ENCODE measurements at places on chromosomes 6 and 20.

DNA sequence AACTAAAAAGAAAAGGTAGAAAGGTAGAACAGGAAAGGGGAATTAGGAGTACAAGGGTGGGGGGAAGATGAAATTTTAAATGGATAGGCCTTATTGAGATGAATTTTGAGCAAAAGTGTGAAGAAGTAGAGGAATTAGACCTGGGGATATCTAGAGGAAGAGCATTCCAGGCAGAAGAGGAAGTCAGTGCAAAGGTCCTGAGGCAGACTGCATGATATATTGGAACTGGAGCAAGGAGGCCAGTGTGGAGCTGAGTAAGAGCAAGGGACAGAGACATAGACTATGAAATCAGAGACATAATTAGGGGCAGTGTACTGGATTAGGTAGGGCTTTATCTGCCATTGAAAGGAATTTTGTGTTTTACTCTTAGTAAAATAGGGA is 40.4 kb downstream of the MAPK14 start:
- no peak for DNase-seq

GRCh38 chr20:5751856-5752255 is 1.7 kb downstream of the SHLD1 start:
- no peak for DNase-seq

- DNase-seq = no peak
Measured at GRCh38 chr6:15630202-15630601, 32.6 kb downstream of the DTNBP1 start.

GRCh38 chr6:13453771-13454251 is 33.6 kb downstream of the GFOD1 start:
- no peak for DNase-seq

GRCh38 chr20:8990770-8991169 is 78.1 kb upstream of the PLCB4 start:
- no peak for DNase-seq

DNA sequence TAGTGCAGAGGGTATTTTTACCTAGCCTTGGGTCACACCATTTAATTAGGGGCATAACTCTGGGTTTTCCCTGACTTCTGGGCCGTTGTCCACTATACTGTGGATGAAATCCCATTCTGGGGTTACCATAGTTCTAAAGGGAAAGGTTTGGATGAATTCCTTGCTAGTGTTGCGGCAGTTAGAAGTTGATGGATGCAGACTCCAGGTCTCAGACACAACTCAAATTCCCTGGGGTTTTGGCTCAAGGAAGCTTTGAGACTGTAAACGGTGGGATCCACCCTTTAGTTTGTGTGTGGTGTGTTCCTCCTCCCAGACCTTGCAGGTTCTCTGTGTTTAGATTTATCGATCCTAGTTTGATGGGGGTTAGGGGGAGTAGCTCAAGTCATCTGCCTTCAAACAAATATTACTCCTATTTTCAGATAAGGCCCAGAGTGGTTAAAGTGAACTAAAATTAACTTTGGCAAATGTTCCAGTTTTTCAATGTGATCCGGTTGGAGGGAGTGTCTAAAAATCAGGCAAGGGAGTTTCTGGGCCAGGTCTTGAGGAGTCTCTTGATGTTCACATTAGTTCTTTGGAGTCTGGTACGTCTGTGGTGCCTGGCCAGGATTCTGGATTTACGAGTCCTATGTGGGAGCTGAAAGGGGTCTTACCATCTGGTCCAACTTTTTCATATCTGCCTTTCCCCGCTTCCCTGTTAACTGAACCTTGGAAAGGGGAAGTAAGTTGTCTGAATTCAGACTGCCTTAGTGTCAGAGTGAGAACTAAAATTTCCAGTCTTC is 1.5 kb downstream of the RALY start:
- no peak for DNase-seq

- DNase-seq = no peak
Measured at GRCh38 chr6:169654598-169655391, 47.0 kb downstream of the WDR27 start.

GRCh38 chr6:144416244-144416643 is 131.1 kb downstream of the UTRN start:
- no peak for DNase-seq

DNA sequence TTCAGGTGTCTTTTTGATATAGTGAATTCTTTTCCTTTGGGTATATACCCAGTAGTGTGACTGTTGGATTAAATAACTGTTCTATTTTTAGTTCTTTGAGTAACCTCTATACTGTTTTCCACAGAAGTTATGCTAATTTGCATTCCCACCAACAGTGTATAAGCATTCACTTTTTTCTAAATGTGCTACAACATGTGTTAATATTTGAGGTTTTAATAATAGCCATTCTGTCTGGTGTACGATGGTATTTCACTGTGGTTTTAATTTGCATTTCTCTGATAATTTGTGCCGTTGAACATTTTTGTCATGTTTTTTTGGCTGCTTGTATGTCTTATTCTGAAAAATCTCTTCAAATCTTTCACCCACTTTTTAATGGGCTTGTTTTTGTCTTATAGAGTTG is 563.5 kb downstream of the GRIK2 start:
- no peak for DNase-seq

GRCh38 chr20:53839423-53840176 is 230.8 kb downstream of the BCAS1 start:
- DNase-seq = peak; percentile 42

DNA sequence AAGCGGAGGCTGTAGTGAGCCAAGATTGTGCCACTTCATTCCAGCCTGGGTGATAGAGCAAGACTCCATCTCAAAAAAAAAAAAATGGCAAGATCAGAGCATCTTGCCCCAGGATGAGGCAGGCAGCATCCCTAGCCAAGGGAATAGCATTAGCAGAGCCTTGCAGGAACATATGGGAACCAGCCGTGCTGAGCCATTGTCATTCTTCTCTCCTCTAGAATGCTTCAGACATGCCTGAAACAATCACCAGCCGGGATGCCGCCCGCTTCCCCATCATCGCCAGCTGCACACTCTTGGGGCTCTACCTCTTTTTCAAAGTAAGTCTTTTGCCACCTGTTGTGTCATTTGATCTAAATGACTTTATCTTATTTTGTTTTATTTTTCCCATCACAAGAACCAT is 13.0 kb downstream of the HM13 start:
- no peak for DNase-seq

GRCh38 chr6:161736326-161736725 is 462.5 kb upstream of the AGPAT4 start:
- DNase-seq = no peak

DNA sequence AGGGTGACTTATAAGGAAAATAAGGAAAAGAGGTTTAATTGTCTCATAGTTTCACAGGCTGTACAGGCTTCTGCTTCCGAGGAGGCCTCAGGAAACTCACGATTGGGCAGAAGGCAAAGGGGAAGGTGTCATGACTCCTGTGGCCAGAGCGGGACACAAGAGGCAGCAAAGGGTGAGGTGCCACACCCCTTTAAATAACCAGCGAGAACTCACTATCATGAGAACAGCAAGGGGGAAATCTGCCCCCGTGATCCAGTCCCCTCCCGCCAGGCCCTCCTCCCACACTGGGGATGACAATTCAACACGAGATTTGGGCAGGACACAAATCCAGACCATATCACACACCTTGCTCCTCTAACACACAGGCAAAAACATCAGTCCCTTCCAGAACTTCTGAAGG is 254.0 kb downstream of the DLL1 start:
- DNase-seq = no peak

DNA sequence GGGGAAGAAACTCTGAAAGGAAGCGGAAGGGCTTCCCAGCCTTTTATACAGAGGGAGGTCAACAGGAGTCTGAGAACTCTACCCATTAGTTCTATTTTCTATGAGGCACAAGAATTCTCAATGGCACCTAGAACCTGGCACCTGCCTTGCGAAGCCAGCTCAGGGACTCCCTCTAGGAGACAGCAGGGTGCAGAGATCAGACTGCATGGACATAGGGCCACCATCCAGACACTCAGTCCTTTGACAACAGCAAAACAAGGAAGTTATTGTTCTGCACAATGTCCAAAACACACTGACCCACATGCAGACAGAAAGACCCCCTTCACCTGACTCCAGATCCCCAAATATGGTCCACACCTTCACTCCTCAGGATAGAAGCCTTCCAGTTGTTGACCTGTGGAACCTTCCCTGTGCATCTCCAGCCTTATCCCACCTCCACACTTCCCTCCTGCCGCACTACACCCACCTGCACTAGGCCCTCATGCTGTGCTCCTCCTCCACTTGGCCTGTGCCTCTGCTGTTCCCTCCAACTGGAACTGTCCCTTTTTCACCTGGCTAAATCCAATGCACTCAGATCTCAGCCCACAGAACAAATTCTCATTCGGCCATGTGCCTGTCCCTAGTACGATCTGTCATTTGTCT is 27.8 kb downstream of the ACSS1 start:
- no peak for DNase-seq

GRCh38 chr6:85975957-85976356 is 333.3 kb upstream of the SYNCRIP start:
- no peak for DNase-seq

DNA sequence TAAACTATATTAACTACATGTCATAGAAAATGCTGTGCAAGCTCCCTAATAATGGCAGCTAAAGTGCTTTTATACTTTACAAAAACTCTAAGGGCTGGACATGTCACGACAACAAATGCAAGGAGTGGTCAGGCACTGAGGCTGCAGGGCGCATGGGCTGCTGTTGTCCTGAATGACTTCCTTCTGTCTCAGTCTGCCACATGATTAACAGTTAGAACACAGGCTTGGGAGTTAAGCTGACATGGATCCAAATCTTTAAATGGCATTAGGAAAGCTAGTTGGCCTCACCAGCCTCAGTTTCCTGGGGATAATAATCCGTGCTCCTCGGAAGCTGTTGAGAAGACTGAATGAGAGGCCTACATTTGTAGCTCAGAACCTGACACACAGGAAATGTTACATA is 57.4 kb downstream of the PREP start:
- DNase-seq = no peak

GRCh38 chr6:54860739-54861138 is 14.2 kb downstream of the FAM83B start:
- DNase-seq = no peak

DNA sequence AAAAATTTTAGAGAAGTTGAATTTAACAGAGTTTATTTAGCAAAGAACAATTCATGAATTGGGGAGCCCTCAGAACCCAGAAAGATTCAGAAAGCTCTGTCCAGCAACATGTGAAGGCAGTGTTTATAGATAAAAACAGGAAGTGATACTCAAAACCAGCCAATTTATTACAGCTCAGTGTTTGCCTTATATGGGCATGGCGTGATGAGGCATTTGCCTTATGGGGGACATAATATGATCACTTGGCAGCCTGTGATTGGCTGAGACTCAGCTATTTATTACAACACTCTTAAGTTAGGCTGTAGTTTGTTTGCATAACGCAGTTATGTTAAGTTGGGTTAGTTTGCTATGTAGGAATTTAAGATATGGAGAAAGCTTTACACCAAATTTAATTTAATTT is 11.5 kb downstream of the HLA-DPA1 start:
- DNase-seq = no peak

- no peak for DNase-seq
Measured at GRCh38 chr6:69958978-69959377, 92.6 kb downstream of the COL19A1 start.

DNA sequence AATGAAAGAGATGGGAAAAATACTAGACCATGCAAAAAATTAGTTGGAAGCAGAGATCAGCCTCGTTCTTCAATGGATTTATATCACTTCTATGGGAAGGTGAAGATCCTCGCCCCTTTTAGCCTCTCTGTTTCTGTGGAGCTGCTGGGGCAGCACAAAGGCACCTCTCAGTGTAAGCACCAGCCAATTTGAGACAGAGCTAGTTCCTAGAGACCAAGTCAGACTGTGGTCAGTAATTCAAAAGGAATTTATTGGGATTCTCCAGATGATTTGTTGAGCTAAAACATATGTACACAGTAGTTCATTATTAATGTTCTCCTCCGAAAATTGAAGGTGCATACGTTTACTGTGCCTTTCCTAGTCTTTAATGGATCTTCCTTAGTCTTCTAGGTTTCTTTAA is 42.4 kb downstream of the SCGN start:
- no peak for DNase-seq

- DNase-seq = no peak
Measured at GRCh38 chr6:44949596-44950201, 378.4 kb upstream of the RUNX2 start.

GRCh38 chr20:16147916-16148315 is 425.3 kb downstream of the KIF16B start:
- DNase-seq = no peak

DNA sequence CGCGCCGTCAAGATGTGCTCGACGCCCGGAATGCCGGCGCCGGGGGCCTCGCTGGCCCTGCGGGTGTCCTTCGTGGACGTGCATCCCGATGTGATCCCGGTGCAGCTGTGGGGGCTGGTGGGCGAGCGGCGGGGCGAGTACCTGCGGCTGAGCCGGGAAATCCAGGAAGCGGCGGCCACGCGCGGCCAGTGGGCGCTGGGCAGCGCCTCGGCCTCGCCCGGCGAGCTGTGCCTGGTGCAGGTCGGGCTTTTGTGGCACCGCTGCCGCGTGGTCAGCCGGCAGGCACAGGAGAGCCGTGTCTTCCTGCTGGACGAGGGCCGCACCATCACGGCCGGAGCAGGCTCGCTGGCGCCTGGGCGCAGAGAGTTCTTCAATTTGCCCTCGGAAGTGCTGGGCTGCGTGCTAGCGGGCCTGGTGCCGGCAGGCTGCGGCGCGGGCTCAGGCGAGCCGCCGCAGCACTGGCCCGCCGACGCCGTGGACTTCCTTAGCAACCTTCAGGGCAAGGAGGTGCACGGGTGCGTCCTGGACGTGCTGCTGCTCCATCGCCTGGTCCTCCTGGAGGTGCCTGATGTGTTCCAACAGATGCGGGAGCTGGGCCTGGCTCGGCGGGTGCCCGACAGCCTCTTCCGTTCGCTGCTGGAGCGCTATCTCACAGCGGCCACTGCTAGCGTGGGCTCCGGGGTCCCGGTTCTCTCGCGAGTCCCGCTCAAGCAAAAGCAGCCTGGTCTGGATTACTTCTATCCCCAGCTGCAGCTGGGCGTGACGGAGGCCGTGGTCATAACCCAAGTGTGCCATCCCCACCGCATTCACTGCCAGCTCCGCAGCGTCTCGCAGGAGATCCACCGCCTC is 656 bp downstream of the TDRD6 start:
- DNase-seq = no peak

DNA sequence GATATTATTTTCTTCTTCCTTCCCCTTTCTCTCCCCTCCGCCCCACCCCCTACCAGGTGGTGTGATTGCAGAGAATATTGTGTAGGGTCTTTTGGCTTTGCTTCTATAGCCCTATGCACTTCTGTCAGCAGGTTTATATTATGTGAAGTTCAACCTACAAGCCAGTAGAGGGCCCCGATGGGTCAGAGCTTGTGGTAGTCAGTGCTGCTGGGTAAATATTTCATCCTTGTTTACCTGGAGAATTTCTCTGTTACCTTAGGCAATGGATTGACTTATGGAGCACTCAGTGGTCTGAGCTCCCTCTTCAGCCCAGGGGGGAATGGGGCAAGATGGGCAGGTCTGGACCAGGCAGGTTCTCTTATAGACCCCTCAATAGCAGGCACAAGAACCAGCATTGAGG is 720.9 kb downstream of the GRIK2 start:
- DNase-seq = no peak

GRCh38 chr6:24797596-24798216 is 1.0 kb downstream of the ARMH2 start:
- no peak for DNase-seq
